Stimulated activated CD8-positive, alpha-beta memory T cell treated with anti-CD3 and anti-CD28 coated beads, Interleukin-4, amount 100 ng/mL, for 1 hour (primary cell): ENCODE measurements at places on chromosomes 5 and 9.

DNA sequence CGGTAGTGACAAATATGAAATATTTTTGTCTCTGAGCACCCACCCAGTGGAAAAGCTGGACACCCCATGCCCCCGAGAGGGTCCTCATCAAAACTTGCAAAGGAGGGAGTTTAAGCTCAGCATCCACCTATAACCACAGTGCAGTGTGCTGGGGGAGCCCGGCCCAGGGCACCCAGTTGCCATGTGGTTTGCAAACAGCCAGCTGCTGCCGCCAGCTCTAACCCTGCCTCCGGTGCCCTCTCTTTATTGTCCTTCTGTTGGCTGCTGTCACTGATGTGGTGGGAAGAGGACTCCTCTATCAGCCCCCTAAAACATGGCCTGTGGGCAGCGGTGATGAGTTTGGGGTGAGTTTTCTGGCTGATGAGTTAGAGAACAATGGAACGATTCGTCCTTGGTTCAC is 160.9 kb upstream of the MVB12B start:
- no peak for DNase-seq

GRCh38 chr9:70165006-70165602 is 93.7 kb upstream of the SMC5 start:
- no peak for DNase-seq

GRCh38 chr9:35696520-35697215 is 6.9 kb upstream of the TPM2 start:
- peak; percentile 15 for DNase-seq

DNA sequence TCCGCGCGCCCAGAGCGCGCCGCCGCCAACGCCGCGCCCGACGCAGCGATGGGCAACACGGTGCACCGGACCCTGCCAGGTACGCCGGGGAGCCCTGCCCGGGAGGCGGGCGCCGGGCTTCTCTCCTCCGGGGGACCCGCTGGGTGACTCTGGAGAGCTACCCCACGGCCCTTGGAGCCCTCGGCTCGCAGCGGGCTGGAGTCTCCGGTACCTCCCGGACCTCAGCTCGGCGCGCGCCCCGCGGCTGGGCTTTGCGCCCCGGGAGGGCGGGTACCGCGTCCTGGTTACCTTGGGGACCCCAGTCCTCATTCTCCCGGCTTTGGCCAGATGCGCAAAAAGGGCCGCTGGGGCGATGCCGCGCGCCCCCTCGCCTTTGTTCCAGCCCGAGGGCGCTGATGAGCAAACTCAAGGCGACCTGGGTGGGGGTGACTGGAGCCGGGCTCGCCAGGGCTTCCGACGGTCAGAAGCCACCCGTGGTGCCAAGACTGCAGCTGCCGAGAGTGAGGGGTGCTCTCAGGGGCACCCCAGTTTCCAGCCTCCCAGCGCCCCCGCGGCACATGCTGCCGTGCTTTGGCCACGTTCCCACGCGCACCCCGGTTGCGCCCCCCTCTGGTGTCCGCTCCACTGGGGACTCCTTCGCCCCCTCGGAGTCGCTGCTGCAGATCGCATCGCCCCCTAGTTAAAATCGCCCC is 442 bp downstream of the NEURL1B start:
- no peak for DNase-seq

DNA sequence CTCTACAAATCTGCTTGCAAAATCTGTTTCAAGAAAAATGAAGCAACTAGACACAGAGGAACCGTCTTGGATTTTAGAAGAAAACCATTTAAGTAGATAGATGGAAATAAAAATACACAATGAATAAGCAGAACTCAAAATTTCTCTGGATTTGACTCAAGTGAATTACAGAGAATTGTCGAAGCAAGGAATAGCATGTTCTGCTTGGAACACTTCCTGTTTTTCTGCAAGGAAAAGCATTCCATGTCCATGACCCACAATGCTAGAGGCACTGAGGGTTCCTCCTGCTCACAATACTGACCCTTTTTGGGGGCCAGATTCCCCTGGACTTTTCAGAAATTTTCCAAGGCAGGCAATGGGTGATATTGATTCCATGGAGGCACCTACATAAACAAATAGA is 29.8 kb downstream of the PRUNE2 start:
- no peak for DNase-seq

GRCh38 chr9:1837453-1838084 is 177.6 kb upstream of the SMARCA2 start:
- no peak for DNase-seq
